Urinary bladder (tissue), 4 donors: ENCODE measurements at places on chromosomes 16 and 17.

- no peak for DNase-seq
Measured at GRCh38 chr16:64892835-64893785, 228.8 kb downstream of the CDH11 start.

GRCh38 chr17:39950871-39951348, 11.9 kb upstream of the GSDMA start:
- DNase-seq: no peak

- DNase-seq: no peak
Measured at GRCh38 chr16:62445909-62446308, 409.7 kb upstream of the CDH8 start.

DNA sequence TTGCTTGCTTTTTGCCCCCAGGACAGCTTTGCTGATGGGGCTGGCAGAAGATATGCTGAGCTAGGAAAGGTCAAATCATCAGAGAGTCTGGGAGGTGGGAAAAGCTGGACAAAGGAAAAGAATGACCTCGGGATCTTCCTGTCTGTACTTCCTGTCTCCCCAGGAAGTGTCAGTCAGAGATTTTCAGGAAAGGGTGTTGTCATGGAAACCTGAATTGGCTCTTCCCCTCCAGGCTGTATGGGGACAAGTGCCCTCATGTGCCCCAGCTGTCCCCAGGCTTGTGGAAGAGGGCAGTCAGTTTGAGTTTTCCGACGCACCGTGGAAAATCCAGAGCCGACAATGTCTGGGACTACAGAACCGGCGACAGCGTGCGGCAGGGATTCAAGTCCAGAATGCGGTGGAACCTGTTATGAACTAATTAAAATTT, 122.7 kb upstream of the ZFHX3 start:
- DNase-seq: no peak
